ENCODE measurements at places on chromosomes 12 and 14. TPM values are rescaled to one million over a fixed set of nuclear protein-coding genes. Genes with fewer than 3 reads are reported as not detected.

DNA sequence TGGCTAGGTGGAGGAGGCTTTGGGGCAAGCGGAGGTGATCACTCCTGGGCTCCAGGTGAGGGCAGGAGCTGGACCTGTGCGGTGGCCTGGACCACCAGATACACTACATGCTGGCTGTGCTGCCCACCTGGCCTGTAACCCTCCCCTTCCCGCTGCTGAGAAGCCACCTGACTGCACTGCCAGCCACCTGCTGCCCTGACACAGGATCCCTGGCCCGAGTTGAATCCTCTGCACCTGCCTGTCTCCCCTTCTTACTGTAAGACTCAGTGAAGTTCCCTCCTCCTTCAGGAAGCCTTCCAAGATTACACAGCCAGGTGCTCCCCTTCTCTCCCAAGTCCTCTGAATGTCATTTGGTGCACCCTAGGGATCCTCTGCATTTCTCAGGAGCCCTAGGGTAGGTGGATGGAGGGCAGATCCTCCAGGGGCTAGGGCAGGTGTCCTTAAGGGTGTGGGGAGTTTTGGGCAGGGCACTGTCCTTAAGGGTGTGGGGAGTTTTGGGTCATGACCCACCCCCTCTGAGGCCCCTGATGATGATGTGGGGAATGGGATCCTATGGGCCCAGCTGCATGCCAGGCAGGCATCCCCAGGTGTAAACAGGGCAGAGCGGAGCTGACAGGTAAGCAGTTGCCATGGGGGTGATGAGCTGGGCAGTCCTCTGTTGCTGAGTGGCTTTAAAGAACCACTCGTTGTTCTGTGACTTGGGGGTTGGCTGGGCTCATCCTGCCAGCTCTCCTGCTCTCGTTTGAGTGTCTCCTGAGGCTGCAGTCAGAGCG lies 6.7 kb upstream of the MTA1 start:
- no peak for DNase-seq

DNA sequence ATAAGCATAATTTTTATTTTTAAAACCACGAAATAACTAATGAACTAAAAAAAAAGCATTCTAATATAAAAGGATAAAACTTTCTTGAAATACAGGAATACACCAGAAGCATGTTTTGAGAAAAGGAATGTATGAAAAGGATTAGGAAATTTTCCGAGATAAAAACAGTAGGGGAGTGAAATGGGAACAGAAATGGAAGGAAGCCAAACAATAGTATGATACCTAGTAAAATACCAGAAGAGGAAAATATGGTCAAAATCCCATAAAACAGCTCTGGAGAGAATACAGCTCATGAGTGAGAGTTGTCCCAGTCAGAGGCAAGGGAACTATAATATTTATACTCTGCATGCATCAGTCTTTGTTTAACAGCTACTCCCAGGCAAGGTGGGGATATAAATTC lies 1016.2 kb downstream of the SLC6A15 start:
- DNase-seq = no peak

- no peak for DNase-seq
Observed at GRCh38 chr12:49201595-49202295, 12.9 kb upstream of the TUBA1A start.

DNA sequence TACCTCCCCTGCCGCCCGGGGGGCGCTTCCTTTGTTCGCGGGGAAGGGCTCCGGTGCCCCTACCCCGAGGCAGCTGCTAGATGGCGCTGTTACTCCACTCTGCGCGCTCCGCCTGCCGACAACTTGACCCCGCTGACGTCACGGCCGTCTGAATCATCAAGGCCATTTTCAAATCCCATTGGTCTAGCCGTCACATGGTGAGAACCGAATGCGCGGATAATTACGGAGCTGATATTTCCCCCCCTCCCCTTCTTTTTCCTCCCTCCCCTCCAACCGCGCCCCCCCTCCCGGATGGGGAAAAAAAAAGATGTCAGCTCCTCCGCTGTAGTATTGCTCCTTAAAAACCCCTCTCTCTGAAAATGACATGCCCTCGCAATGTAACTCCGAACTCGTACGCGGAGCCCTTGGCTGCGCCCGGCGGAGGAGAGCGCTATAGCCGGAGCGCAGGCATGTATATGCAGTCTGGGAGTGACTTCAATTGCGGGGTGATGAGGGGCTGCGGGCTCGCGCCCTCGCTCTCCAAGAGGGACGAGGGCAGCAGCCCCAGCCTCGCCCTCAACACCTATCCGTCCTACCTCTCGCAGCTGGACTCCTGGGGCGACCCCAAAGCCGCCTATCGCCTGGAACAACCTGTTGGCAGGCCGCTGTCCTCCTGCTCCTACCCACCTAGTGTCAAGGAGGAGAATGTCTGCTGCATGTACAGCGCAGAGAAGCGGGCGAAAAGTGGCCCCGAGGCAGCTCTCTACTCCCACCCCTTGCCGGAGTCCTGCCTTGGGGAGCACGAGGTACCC lies at the start of gene HOXC10:
Gene HOXC10, plus strand, starts transcription at position 246 of the 791 bp plus-strand sequence. Its CDS starts 114 bp downstream, at position 360.
- peak; percentile 98 for DNase-seq

The IFI27 gene
- 219 TPM for total RNA-seq

The PCED1B gene
- 5.0 TPM for total RNA-seq

- no peak for DNase-seq
Observed at GRCh38 chr12:6228535-6229223, 28.5 kb downstream of the CD9 start.

Data from sciatic nerve (tissue), 2 donors.